ENCODE measurements at places on chromosomes 11 and 22.

DNA sequence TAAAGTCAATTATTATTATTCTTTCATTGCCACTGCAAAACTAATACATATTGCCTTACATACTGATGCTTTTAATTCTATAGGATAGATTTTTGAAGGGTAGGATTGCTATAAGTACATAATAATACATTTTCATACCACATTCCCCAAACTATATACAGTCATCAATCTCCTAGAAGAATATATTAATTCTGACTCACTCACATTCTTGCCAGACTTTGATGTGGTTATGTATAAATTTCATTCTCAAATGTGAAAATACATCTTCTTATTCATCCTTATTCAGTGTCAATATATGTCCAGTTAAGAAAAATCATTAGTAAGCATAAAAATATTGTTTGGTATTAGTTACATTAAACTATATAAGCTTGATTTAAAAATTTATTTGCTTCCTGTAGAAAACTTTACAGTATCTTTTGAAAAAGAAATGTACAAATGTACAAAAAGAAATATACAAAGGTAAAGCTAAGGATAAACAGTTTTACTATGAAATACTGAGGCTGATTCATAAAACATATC is 458.8 kb upstream of the CNTN5 start:
- no peak for DNase-seq

GRCh38 chr11:121291319-121291718 is 1.3 kb upstream of the SC5D start:
- DNase-seq, result no peak

GRCh38 chr11:111477898-111478297 is 34.3 kb downstream of the BTG4 start:
- DNase-seq, result no peak

GRCh38 chr22:25928038-25928437 is 186.1 kb downstream of the MYO18B start:
- no peak for DNase-seq

DNA sequence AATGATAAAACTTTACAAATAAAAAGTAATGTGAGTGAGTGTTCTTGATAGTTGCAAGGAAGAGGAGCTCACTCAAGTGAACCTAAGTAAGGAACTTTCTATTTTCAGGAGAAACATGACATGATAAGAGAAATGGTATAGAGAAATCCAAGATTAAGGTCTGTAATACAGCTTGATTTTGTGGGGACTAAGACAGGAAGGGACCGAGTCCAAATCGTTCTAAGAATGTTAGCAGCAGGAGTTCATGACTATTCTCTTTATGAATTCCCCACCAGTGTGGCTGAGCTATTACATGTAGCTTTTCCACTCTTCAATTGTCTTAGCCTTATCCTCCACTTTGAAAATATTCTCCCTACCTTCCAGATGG is 698.6 kb upstream of the ARHGAP42 start:
- DNase-seq, result no peak

- no peak for DNase-seq
Observed at GRCh38 chr11:27896096-27896495, 195.8 kb upstream of the BDNF start.

DNA sequence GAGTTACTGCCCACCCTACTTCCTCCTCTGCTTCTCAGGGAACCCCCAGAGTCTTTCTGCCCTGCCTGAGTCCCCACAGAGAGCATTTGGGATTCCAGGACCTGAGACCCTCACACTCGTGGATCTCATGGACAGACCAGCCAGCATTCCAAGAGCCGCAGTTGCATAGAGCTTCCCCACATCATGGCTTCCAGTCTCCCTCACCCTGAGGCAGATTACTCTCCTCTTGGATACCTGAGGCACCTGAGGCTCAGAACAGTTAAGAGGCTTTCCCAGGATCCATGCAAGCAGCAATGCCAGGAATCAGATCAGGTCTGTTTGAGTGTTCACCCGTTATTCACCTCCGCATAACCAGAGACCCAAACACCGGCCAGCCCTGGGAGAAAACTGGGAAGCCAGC is 102.2 kb downstream of the TRIM29 start:
- DNase-seq, result no peak

GRCh38 chr11:33891714-33892327 is at the start of gene LMO2:
TSS of gene LMO2 (minus strand) at chr11:33892076. CDS start at chr11:33869716, 22,360 bp downstream.
- no peak for DNase-seq
